ENCODE measurements at places on chromosomes 2 and 18. TPM values are rescaled to one million over a fixed set of nuclear protein-coding genes. Genes with fewer than 3 reads are reported as not detected.

DNA sequence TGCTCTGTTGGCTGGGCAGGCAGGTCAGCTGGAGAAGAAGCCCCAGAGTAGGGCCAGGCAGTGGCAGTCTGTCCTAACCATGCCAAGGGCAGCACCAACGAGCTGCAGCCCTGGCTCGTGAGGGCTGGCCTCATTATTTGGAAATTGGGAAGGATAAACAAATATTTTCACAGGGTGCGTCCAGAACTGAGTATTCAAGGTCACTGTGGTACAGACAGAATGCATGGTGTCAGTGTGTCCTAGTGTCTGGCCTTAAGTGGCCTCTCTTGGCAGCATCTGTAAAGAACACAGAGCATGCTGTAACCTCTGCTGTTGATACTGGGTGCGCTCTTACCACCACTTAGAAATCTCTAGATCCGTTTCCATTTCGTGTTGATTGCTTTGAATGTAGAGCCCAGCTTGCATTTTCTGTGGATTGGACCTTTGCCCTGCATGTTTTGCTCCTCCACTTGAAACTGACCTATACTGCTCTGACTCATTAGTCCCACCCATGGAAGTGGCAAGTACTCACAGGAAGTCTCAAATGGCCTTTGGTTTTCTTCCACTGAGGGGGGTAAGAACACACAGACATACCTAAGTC, 88.2 kb downstream of the GREB1L start:
- H3K36me3 ChIP-seq, result no peaks in the 10 kb centered on the region
- H3K27me3 ChIP-seq, result no peaks in the 10 kb centered on the region
- no peak overlapping the region for H3K4me3 ChIP-seq
- no peak overlapping the region for H3K27ac ChIP-seq

- no peak overlapping the region for H3K27ac ChIP-seq
- no peaks in the 10 kb centered on the region for H3K36me3 ChIP-seq
- H3K4me3 ChIP-seq, result no peak overlapping the region
- no peaks in the 10 kb centered on the region for H3K27me3 ChIP-seq
- H3K4me1 ChIP-seq, result peaks cover 12% of the 10 kb centered on the region
Observed at GRCh38 chr2:120541553-120541932, 194.1 kb upstream of the GLI2 start.

GRCh38 chr2:217440000-217440399, 562.8 kb downstream of the TNS1 start:
- no peak overlapping the region for H3K27ac ChIP-seq
- no peak for DNase-seq
- H3K4me1 ChIP-seq, result peaks cover 18% of the 10 kb centered on the region
- H3K27me3 ChIP-seq, result no peaks in the 10 kb centered on the region

DNA sequence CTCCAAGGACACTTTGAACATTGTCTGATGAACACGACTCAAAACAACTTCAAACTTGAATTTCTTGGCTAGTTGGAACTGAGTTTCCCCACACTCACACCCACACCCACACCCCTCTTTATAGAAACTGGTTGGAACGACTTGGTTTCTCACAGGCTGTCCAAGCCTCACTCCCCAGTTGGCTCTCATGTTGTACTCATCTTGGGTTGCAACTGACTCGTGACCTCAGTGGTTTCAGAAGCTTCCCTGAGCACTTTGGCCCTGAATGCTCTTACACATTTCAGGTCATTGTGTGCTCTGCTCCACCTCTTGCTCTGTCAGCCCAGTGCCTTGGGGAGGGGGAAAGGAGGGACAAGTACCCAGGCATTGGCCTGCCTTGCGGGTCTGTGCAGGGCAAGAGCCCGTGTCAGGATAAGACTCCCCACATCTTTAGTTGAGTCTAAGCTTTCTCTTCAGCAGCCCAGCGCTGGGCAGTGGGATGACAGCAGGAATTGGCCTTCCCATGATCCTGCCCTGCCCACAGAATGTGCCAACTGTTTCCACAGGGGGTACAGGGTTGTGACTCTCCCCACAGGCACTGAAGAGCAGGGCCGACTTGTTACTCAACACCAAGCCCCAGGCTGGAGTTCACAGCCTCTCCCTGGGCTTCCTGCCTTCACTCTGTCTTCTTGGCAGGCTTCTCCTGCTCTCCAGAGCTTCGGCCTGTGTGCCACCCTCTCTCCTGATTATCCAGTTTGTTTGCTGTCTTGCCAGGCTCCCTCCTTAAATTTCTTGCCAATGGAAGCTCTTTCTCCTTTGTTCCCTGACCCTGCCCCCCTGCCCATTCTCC, 104.6 kb downstream of the RTN4 start:
- H3K4me1 ChIP-seq, result peaks cover 13% of the 10 kb centered on the region
- H3K4me3 ChIP-seq, result no peak overlapping the region
- no peaks in the 10 kb centered on the region for H3K36me3 ChIP-seq
- H3K27ac ChIP-seq, result no peak overlapping the region

GRCh38 chr2:7748717-7749415, 831.7 kb downstream of the RNF144A start:
- no peaks in the 10 kb centered on the region for H3K4me1 ChIP-seq
- no peak overlapping the region for H3K27ac ChIP-seq
- H3K27me3 ChIP-seq, result no peaks in the 10 kb centered on the region
- H3K4me3 ChIP-seq, result no peak overlapping the region

The GPR39 gene
- 45.9 TPM for total RNA-seq

Measured in upper lobe of left lung (tissue), 6 donors.